ENCODE measurements at places on chromosomes 1 and 21. TPM values are rescaled to one million over a fixed set of nuclear protein-coding genes. Genes with fewer than 3 reads are reported as not detected.

The ENAH gene
- polyA plus RNA-seq: 107 TPM

The COL11A1 gene
- polyA plus RNA-seq: 4.7 TPM

The SPATA21 gene
- polyA plus RNA-seq: 0.30 TPM

The GPR153 gene
- 7.0 TPM for polyA plus RNA-seq

The ZNF593 gene
- polyA plus RNA-seq: 21.0 TPM

The C1orf198 gene
- 91.2 TPM for polyA plus RNA-seq

The DNALI1 gene
- polyA plus RNA-seq: 80.4 TPM

The OPRD1 gene
- 0.36 TPM for polyA plus RNA-seq

The ITLN1 gene
- polyA plus RNA-seq: 1.4 TPM

The NEGR1 gene
- polyA plus RNA-seq: 4.8 TPM

The CR1L gene
- polyA plus RNA-seq: 2.0 TPM

The PLEKHN1 gene
- polyA plus RNA-seq: 0.16 TPM

The TMCO4 gene
- polyA plus RNA-seq: 21.5 TPM

The EPHB2 gene
- 11.4 TPM for polyA plus RNA-seq

The ASAP3 gene
- 38.7 TPM for polyA plus RNA-seq

The GJC2 gene
- polyA plus RNA-seq: 1.1 TPM

The RXFP4 gene
- not detected for polyA plus RNA-seq

The CZIB gene
- polyA plus RNA-seq: 97.0 TPM

The VWA5B1 gene
- polyA plus RNA-seq: 1.4 TPM

The LRRIQ3 gene
- polyA plus RNA-seq: 2.3 TPM

The LCE2C gene
- polyA plus RNA-seq: not detected

The AMY1A gene
- not detected for polyA plus RNA-seq

The KCNH1 gene
- 0.28 TPM for polyA plus RNA-seq

The TMCC2 gene
- 10.3 TPM for polyA plus RNA-seq

The NTNG1 gene
- 34.5 TPM for polyA plus RNA-seq

The OR2W3 gene
- 0.20 TPM for polyA plus RNA-seq

The F3 gene
- 41.2 TPM for polyA plus RNA-seq

The SMAP2 gene
- polyA plus RNA-seq: 25.2 TPM

The CLEC20A gene
- polyA plus RNA-seq: 0.60 TPM

The LEFTY1 gene
- 6.7 TPM for polyA plus RNA-seq

The AK5 gene
- polyA plus RNA-seq: 2.7 TPM

The FCN3 gene
- polyA plus RNA-seq: 3.9 TPM

The SPRR2G gene
- not detected for polyA plus RNA-seq

The LYPD8 gene
- polyA plus RNA-seq: not detected

The FCRLB gene
- polyA plus RNA-seq: 6.1 TPM

The TAS1R1 gene
- polyA plus RNA-seq: 0.09 TPM

The CCDC185 gene
- 0.10 TPM for polyA plus RNA-seq

The UBQLN4 gene
- polyA plus RNA-seq: 58.5 TPM

The TAL1 gene
- polyA plus RNA-seq: 6.1 TPM

All from renal pelvis (tissue), 12 donors.